ENCODE measurements at places on chromosomes 12 and 14.

DNA sequence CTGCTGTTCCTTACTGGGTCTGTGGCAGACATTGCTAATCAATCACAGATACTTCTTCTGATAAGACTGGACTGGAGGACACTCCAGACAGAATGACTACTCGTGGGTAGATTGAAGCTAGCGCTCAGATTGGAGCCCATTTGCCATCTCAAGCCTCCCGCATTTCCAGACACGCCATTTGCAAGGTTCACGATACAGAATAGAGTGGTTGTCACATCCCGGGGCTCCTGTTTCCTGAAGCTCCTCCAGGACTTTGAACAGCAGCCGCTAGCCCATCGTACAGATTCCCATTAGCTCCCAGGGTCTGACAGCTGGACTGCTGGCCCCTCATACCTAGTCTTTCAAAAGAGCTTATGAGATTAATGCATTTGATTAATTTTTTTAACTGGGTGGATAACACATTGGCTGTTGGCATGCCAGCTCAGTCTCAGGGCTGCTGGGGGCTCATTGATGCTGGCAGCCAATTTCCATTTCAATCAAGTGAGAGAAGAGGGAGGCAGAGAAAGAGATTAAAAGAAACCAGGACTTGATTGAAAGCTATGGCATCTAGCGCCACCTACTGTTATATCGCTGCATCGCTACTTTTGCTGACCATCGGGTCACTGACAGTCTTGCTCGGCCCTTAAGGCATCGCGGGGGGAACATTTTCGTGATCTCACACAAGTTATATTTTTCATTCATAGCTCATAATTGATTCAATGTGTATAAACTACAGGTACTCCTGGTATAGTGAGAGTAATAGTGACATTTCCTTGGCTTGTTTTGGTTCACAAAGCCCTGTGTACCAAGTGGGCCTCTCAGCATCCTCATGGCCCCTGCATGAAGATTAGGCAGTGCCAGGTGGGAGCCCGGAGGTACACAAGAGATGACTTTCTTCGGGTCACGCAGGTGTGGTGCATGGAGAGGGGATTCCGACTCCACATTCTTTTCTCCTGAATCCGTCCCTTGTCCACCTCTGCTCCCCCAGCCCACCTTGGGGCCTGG lies 78.6 kb downstream of the CCDC60 start:
- DNase-seq = peak; percentile 61

DNA sequence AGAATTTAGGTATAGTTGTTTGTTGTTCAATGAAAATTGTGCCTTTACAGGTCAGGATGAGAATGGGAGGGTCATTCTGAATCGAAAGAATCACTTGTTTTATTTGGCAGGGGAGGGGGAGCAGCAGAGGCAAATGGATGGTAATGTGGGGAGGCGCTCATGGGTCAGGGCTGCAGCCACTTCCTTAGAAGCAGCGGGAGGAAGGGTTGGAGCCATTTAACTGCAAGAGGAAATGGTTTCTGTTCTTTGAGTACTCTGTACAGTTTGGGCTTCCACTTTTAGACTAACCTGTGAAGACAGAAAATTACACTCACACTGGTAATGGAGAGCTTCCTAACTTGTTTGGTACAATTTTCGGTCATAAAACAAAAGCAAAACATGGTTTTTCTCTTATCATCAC lies 57.2 kb downstream of the PIWIL1 start:
- DNase-seq = no peak

DNA sequence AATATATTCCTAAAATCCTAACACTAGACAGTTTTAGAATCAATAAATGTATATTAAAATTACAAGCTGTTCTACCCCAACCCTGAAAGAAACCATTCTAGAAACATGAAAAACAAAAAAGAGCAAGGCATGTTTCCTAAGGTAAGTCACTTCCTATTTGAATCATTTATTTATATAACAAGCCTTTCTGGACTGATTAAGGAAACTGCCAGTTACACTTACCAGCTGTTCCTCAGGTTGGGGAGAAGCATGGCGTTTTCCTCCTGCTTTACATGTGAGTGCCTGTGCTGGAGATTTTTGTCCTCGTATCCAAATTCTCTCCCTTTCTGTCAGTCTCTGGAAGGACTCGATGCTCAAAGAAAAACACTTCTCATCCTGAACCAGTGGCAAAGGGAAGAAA lies 183.3 kb downstream of the EFCAB11 start:
- no peak for DNase-seq

GRCh38 chr12:94811611-94812010 lies 161.3 kb upstream of the TMCC3 start:
- DNase-seq = no peak

- no peak for DNase-seq
Observed at GRCh38 chr14:74922752-74923401, at the start of gene RPS6KL1. Gene RPS6KL1, minus strand, starts transcription at chr14:74923260. Its CDS starts 1,719 bp downstream, at chr14:74921541.

DNA sequence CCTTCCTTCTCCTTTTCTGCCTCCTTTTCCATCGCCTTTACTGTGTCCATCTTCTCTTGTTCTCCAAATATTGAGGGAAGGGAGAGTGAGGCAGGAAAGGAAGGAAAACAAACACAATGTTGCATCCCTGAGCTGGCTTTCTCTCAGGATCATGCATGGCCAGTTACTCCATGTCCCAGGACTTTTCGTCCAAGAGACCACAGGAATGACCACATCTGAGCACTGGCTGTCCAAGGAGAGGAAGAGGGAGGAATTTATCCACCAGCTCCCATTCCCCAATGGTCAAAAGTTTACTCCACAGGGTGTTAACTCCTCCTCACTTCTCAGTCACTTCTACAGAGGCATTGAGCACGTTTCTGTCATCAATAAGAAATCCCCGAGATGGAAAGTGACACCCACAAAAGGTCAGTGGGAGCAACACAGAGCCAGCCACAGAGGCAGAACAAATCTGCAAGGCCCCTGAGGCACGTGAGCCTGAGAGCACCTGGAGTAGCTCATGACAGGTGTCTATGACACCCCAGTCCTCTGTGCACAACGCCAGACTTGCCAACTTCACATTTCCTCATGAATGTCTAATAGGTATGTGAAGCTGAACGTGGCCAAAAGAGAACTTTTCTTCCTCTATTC lies 177.3 kb upstream of the NUDT4 start:
- DNase-seq = no peak

GRCh38 chr12:69440016-69440415 lies 30.2 kb upstream of the FRS2 start:
- no peak for DNase-seq

DNA sequence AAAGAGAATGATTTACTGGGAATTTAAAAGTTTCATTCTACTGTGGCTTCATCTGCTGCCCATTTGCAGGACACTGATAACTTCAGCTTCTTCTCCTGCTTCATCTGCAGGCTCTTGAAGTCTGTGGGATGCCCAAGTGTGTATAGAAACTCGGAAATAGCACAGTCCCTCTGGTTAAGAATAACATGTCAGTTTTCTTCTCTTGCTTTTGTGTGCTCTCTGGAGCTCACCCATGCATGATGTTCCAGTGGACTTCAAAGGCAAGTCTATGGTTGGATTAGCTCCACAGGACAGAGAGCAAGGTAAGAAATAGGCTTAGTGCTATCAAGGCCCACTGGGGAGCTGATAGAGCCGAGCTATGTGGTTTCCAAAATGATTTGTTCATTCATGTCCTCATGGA lies 13.7 kb downstream of the RMST start:
- no peak for DNase-seq

- DNase-seq = no peak
Observed at GRCh38 chr14:62528296-62528695, 517.0 kb downstream of the KCNH5 start.

DNA sequence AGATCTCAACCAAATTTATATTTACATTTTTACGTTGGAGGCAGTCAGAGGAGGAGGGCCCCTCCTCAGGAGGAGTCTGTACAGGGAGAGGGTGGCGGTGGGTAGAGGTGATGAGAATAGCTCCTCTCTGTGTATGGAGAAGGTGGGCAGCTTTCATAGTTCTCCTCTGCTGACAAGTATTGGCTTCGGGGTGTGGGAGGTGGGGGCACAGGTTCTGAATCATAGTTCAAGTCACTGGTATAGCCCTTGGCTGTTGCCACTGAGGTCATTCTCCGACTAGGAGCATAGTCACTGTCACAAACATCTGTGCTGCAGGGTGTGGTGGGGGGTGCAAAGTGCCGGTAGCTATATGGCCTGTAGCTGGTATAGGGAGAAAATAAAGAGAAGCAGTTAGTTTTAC lies 50.3 kb downstream of the BCL2L14 start:
- DNase-seq = no peak

DNA sequence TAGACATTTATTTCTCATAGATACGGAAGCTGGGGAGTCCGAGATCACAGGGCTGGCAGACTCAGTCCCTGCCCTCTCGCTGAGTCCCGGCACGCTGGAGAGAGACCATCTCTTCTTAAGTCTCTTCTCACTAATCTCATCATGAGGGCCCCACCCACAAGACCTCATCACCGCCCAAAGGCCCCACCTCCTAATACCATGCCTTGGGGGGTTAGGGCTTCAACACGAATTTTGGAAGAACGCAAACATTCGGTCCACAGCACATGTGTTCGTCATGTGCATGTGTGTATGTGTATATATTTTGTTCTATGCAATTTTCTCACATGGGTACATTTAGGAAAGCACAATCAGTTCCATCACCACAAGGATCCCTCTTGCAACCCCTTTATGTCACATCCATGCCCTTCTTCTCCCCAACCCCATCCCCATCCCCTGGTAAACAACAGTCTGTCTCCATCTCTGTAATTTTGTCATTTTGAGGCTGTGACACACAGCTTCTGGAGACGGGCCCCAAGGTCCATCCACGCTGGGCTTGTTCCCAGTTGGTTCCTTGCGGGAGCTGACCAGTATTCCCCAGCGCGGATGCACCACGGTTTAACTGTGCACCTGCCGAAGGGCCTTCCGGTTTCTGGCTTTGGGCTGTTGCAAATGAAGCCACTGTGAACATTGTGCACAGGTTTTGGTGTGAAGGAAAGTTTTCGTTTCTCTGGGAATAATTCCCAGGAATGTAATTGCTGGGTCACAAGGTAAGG lies 317.5 kb upstream of the DIO3 start:
- no peak for DNase-seq

- no peak for DNase-seq
Observed at GRCh38 chr12:56713345-56713744, 11.8 kb downstream of the NACA start.

- DNase-seq = no peak
Observed at GRCh38 chr12:6171409-6172015, 28.7 kb upstream of the CD9 start.
